Activated CD8-positive, alpha-beta T cell treated with anti-CD3 and anti-CD28 coated beads, Interleukin-2, amount 10 ng/mL, durations not matched to agents 7 days and 5 days (primary cell): ENCODE measurements at places on chromosomes 5 and 9.

- DNase-seq, result no peak
Measured at GRCh38 chr5:43367453-43367852, 44.7 kb downstream of the CCL28 start.

DNA sequence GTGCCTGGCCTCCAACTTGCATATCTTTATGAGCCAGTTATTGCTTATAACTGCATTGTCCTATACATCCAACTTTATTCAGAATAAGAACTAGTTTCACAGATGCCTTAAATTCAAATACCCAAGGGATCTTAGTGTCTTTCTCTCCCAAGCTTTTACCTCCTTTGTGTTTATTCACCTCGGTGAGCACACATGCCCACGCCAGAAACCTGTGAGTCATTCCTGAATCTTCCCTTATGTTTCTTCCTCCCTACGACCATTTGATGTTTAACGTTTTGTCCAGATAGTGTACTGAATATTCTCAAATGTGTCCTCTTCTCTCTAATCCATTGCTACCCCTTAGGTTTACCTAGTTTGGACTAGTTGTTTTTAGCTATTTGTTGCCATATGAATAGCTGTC, 55.5 kb upstream of the MEGF10 start:
- DNase-seq, result no peak

DNA sequence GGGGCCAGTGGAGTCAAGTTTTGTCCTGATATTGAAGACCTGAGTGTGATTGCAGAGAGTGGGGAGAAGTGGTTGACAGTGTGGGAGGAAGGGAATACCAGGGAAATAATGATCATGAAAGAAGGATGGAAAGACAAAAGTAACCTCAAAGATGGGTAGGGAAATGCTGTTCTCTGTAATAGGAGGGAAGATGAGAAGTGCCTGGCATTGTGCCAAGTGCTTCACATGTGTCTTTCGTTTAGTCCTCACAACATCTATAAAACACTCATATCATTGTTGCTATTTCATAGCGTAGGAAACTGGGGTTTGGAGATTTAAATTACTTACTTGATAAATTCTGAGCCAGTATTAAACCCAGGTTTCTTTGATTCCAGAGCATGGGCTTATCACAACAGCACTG, 472.3 kb downstream of the LRRC70 start:
- DNase-seq, result no peak

DNA sequence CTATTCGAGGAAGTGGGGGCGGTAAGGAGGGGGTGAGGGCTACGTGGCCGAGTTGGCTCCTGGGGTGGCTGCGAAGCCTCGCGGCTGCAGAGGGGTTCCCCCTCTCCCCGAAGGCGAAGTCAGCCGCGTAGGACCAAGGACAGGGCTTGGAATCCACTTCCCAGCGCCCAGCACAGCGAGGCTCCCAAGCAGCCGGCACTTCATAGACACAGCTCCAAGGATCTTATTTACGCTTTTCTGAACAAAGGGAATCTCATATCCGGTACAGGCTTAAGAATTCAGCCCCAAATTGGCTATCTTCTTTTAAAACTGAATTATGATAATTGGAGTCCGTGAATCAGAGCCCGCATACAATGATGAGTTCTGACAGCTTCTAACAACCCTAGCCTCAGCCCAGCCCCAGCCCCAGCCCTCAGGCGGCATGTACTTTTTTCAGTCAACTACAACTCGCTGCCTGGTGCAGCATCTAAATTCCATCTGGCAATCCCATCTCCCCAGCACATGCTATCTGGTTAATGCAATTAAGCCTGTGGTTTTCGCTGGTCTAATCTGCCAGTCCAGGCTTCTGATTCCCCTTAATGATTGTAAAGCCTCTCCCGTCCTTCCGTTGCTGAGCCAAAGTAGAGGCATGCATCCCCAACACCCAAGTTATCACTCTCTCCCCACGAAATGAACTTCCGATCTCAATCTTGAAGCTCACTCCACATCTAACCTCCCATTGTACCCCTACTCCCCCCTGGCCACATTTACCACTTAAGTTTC, 1.0 kb downstream of the ELAVL2 start:
- no peak for DNase-seq

DNA sequence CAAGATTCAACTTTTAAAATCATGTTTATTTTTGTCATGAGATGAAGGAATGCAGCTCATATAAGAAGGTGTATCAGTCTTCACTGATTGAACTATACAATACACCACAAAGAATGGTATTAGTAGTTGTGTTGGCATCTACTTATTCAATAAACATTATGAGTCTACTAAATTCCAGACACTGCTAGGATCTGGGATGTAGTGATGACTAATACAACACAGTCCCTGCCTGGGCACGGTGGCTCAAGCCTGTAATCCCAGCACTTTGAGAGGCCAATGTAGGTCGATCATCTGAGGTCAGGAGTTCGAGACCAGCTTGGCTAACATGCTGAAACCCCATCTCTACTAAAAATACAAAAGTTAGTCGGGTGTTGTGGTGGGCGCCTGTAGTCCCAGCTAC, 171.4 kb upstream of the NFIB start:
- no peak for DNase-seq

DNA sequence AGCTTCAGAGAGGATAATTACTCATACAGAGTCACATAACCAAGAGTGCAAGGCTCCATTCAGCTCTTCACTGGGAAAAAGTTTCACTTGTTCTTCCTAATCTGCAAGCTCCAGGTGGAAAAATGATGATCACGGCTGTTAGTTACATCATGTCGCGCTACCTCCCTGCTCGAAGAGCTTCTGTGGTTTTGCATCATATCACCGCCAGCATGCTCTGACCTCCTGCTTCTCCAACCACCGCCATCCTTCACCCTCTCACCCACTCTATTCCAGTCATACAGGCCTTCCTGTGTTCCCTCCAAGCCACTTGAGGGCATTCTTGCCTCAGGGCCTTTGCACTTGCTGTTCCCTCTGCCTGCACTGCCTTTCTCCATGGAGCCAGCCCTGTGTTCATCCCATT, 47.1 kb downstream of the COL27A1 start:
- DNase-seq, result no peak

GRCh38 chr5:149072791-149073190, 9.9 kb upstream of the SH3TC2 start:
- no peak for DNase-seq

- DNase-seq, result no peak
Measured at GRCh38 chr5:27026801-27027200, 11.6 kb downstream of the CDH9 start.

DNA sequence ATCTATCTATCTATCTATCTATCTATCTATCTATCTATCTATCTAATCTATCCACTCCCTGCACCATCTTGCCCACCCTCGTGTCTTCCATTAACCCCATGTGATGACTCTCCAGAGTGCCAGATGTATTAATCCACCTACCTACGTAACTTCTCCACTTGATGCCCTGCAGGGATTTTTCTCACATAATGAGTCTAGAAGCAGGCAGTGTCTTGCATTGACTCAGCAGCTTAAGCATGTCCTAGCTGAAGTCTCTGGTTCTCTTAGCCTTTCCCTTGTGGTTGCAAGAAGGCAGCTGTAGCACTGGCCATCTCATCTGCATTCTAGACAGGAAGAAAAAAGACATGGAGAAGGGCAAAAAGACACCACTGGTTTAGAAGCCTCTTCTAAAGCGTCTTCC, 96.7 kb upstream of the ALDH1B1 start:
- DNase-seq, result no peak

DNA sequence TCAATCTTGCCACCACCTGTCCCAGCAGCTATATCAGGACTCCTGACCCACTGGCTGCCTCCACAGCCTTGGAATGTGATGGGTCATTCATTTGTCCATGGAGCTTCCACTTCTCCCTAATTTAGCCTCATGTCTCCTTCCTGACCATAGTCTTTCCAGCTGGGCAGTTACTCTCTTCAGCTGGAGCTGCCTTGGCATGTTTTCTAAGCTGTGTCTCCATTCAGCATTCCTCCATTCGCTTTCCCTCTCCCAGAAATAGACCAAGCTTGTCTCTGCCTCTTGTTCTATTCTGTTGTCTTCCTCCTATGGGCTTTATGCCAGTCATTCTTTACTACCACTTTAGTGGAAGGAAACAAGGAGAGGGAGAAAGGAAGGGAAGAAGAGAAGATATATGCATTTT, 5.3 kb upstream of the CTXN3 start:
- DNase-seq, result no peak

DNA sequence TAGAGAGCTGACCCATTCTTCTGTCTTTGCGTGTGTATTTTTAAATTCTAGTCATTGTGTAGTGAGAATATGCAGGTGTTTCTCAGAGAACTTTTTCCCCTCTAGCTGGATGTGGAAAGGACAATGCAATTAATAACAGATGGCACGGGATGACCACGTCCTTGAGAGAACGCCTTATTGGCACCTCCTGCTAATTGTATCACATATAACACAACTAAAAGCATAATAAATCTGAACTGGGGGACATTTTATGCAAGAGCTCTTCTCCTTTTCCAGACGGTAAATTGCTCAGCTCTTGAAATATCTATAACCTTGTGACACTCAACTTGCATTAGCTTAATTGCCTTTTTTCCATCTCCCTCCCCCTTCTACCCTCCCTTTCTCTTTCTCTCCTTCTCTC, 62.9 kb upstream of the IZUMO3 start:
- no peak for DNase-seq

DNA sequence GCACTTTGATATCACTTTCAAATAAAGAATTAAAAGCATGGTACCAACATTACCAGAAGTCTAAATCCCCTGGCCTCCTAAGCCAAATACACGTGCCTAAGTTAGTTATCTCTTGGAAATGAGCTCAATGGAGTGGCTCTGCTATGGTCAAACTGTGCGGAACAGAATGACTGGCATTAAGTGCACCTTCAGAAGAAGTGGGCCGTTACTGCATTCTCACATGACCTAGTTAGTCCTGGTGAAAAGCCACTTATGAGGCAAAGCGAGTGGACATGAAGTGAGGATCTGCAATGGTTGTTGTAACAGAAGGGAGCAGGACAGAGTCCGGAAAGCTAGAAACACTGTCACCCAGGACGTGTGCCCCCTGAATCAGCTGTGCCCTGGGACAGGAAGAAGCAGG, 633.1 kb downstream of the IRX1 start:
- no peak for DNase-seq

DNA sequence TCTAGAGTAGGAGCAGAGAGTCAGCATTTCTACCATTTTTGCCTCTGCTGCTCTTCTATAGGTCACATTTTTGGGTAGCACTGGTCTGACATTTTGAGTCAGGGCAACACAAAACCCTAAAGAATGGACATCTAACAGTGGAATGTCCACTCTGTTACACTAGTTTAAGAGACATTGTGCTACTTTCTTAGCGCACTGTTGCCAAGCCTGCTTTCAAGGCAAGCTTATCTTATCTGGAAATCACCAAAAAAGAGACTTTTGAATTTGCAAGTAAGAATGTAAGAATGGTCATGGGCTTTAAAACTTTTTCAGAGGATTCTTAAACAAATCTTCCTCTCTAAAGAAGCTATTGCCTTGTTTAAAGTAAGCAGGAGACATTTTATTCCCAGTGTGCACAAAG, 73.0 kb upstream of the STARD4 start:
- DNase-seq, result no peak

DNA sequence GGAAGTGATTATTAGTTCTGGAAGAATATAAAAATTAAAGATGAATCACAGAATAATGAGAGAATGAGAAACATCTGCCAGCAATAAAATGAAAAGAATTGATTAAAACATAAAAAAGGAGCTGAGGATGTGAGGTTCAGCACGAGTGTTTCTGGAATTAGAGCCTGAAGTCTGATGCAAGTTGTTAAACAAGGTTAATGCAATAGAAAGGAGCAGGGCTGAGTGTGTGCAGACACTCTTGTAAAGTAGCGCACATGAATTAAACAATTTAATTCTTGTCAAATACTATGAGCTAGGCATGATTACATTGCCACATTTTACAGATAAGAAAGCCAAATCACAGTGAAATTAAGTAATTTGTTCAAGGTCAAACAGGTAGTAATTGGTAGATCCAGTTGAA, 384.2 kb downstream of the TAF11L14 start:
- DNase-seq, result no peak

DNA sequence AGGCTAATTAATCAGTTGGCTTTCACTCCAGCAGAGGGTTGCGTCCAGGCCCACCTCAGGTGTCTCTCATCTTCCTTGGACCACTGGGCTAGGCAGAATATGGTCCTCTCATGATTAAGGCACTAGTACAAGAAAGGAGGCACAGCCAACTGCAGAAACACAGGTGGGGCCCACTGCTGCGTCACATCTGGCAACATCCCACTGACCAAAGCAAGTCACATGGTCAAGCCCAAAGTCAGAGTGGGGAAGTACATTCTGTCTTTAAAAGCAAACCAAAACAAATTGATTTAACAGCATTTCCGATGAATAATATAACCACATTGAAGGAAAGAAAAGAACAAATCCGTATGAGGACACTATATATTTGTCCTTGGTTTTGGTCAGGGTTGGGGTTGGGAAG, 28.0 kb upstream of the UBTD2 start:
- DNase-seq, result no peak

DNA sequence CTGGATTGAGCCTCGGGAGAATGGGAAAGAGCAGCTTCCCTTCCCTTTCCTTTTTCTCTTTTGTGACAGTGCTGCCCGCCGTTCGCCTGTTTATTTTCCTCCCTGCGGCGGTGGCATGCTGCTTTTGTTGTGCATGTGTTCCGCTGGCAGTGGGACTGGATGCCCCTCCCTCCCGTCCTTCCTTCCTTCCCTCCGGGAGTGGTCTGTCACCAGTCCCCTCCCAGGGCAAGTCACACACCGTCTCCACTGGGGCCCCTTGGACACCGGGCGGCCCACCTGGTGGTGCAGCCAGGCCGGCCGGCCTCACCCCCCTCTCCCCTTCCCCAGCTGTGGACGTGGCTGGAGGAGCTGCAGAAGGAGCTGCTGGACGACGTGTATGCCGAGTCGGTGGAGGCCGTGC, 214.7 kb downstream of the TRIO start:
- DNase-seq, result no peak

DNA sequence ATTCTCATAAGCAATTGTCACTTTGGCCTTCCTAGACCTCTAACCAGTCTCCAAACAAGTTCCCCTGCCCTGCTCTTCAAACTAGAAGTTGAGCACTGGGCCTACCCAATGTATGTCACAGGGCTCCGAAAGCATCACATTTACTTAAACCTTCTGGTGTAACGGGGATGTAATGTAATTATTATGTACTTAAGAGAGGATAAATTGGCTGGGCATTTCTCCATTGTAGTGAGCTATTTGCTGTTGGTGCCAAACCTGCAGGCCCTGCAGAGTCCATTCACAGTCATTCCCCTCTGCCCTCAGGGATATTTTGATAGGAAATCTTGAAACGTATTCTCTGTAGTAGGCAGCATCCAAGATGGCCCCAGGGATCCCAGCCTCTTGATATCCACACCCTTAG, 64.2 kb upstream of the GNE start:
- no peak for DNase-seq

DNA sequence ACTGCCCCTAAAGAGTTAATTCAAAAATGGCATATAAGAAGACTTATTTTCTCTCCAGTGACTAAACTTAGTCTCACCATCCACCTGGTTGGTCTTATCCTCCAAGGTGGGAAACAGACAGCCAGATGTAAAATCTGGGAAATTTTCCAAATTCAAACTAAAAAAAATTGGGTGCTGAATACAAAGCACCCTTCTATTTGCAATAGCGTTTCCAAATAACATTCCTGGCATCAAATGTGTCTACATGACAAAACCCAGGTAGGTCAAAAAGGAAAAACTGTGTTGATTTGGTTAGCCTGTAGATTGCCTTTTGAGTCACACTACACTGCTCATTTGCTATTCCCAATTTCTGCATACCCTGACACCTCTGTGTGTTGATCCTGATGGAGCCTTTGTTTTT, 252.2 kb downstream of the NR2F1-AS1 start:
- DNase-seq, result no peak
